Brain (organoid and tissue), 16 donors: ENCODE measurements at places on chromosomes 3 and 15.

GRCh38 chr3:38722781-38723568 lies 73.5 kb upstream of the SCN5A start:
- DNase-seq = no peak

DNA sequence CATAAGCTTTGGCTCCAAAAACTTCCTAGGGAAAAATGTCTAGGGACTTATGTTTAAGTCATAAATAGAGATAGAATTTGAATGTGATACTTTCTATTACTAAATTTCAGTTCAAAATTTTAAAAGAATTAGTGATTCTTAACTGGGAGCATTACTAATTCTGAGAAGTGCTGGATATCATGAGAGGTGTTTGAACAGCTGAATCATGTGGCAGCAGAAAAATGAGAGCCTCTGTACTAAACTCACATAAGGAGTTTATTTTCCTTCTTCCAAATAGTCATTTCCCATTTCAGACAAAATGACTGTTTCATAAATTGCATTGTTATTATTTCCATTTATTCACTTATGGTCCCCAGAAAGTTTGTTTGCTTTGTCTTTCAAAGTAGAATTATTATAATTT lies 62.7 kb downstream of the SLMAP start:
- DNase-seq = no peak

- DNase-seq = no peak
Measured at GRCh38 chr3:170418422-170419398, at the start of gene CLDN11. Gene CLDN11, plus strand, starts transcription at chr3:170418868. Its CDS starts 199 bp downstream, at chr3:170419067.

- DNase-seq = peak; percentile 97
Measured at GRCh38 chr3:49534581-49535441, 19.5 kb upstream of the BSN start.

DNA sequence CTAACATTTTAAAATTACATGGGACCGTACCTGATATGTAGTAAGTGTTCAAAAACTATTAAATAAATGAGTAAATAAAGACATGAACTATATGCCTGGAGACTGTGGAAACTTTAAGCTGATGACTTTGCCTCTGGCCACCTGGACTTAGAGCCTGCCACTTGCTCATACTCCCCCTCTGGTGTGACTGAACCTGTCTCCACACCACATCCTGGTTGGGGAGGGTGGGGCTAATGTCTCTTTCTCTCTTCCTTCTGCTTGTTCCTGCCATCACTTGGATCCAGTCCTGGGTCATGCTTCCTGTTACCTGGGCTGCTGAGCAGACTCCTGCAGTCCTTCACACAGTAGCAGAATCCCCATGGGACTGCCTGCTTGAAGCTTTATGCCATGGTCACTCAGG lies 8.2 kb upstream of the TMEM158 start:
- no peak for DNase-seq

GRCh38 chr15:66291816-66292570 lies 1.4 kb upstream of the DIS3L start:
- no peak for DNase-seq

DNA sequence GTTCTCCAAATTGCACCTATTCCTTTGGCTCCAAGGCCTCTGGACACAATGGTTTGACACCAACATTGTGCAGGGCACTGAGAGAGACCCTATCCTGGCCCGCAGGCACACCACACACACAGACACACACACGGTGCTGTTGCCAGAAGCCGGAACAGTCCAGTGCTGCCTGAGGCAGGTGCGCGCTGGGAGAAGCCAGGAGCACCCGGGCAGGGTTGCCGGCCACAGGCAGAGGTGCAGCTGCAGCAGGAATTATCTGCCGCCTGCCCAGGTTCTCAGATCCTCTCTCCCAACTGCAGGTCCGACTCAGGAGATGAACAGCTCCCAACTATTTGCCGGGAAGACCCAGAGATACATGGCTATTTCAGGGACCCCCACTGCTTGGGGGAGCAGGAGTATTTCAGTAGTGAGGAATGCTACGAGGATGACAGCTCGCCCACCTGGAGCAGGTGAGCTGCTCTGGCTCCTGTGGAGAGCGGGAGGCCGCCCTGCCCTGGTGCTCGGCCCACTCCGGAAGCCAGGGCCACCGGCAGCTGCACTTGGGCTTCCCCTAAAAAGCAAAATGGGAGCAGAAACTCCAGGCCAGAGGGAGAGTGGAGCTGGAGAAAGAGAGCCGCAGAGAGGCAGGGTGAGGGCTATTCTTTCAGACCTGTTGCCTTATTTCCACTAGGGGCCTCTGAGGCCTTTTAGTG lies 42.9 kb downstream of the CHDH start:
- no peak for DNase-seq

DNA sequence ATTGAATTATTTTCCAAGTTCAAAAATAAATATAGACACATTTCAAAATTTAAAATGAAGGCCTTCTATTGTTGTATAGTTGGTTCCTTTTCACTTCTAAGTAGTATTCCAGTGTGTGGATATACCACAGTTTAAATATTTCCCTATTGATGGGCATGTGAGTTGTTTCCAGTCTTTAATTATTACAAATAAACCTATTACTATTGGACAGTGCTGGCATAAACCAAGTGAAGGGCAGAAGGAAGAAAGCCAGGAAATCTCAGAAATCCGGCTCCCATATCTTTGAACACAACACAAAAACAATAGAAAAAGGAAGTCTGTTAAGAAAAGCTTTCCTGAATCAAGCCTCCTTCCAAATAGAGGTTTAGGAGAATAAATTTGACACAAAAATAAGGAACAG lies 26.1 kb downstream of the GOLGB1 start:
- DNase-seq = no peak

- DNase-seq = no peak
Measured at GRCh38 chr15:96978937-96979473, 648.5 kb downstream of the NR2F2 start.

GRCh38 chr15:23758891-23759290 lies 71.8 kb upstream of the NDN start:
- no peak for DNase-seq

GRCh38 chr15:88828791-88829190 lies 25.6 kb downstream of the ACAN start:
- no peak for DNase-seq

DNA sequence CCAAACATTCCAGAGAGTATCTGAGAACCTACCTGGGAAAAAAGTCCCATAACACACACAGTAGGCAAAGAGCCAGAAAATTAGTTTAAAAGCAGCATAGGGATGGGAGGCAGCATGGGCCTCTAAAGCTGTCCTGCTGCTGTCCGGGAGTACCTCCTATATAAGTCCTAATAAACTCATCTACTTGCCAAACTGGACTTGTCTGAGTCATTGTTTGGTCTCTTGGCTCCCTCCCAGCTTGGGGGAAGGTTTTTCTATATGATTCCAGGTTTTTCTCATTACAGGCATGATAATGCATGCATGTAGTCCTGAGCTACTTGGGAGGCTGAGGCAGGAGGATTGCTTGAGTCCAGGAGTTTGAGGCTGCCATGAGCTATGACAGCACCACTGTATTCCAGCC lies 17.5 kb upstream of the HACD2 start:
- DNase-seq = no peak

GRCh38 chr3:5197470-5198312 lies 10.2 kb downstream of the EDEM1 start:
- DNase-seq = no peak

DNA sequence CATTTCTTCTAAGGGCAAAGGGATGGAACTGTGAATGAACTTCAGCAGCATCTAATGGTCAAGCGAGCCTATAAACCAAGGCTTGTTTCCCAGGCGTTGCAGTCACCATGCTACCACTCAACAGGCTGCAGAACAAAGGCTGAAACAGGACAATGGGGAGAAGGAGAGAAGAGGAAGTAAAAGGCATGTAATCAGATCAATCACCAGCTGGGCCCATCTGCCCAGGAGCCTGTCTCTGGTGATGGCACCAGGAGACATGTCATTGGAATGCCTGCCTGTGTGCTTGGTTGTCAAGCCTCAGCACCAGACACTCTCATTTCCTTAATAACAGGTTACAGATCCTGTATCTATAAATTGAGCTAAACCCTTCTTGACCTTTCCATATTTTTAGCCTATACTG lies 81.7 kb upstream of the UMPS start:
- DNase-seq = no peak

- no peak for DNase-seq
Measured at GRCh38 chr3:57840473-57840872, 84.4 kb downstream of the SLMAP start.

DNA sequence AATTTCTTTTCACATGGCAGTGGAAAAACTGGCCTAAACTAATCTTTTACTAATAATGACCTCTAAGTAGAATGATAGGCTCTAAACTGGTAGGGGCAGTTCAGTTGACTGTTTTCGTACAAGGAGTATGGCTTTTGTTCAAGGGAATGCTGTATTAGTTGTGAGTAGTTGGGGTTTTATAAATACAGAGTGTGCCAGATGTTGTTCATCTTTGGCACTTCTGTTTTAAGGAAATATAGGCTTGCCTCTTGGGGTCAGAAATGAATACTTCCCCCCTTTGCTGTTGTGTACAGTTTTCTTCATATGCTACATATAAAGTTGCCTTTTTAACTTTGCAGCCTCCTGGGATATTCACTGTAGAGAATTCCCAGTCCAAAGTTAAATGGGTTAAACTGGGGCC lies 181.0 kb upstream of the CGNL1 start:
- DNase-seq = no peak

DNA sequence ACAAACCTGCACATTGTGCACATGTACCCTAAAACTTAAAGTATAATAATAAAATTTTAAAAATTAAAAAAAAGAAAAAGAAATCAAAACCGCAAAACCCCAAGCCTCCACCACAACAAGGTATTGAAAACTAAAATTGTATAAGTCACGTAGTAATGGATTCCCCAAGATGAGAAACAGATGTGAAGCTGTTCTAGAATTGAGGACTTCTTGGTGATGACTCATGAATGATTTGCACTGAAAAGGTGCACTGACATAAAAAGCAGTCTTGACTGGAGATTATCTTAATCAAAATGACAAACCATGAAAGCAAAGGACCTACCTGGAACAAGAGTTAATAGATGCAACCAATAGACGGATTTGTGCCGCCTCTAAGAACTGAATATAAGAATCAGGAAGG lies 225.8 kb downstream of the MYRIP start:
- no peak for DNase-seq

GRCh38 chr3:76886761-76887500 lies 153.0 kb upstream of the ROBO2 start:
- no peak for DNase-seq

- no peak for DNase-seq
Measured at GRCh38 chr15:31100738-31101137, 787 bp downstream of the TRPM1 start.

DNA sequence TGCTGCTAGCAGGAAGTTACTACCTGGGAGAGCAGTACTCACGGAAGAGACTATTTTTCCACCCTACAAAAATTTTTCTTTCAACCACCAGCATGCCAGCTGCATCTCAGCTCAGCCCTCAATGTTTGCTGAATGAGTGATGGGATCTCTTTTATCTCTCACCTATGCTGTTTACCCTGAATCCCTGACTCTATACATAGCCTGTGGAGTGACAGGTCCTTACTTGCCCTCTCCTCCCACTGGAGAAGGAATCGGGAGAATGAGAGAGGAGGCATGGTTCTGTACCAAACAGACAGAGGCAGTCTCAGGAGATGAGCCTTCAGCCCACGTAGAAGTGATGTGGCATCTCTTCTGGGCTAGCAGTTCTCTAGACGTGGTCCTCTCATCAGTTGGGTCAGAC lies 6.7 kb upstream of the DGKG start:
- no peak for DNase-seq

GRCh38 chr15:71279757-71280141 lies 164.5 kb downstream of the THSD4 start:
- no peak for DNase-seq

- no peak for DNase-seq
Measured at GRCh38 chr3:55160241-55160983, 232.6 kb upstream of the LRTM1 start.

DNA sequence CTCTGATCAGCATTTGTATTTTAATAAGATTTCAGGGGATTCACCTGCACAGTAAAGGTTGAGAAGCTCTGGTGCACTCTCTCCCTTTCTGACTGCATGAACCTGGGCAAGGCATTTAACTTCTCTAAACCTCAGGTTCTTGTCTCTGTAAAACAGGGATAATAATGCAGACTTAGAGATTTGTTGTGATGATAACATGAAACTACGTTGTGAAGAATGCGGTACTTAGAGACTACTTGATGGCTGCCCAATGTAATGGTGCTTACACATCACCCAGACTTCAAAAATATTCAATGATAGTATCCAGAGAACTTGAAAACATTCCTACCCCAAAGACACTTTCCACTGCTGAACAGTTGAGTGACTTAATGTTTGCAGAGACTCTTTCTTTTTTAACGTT lies 19.8 kb upstream of the TNFSF10 start:
- DNase-seq = no peak

DNA sequence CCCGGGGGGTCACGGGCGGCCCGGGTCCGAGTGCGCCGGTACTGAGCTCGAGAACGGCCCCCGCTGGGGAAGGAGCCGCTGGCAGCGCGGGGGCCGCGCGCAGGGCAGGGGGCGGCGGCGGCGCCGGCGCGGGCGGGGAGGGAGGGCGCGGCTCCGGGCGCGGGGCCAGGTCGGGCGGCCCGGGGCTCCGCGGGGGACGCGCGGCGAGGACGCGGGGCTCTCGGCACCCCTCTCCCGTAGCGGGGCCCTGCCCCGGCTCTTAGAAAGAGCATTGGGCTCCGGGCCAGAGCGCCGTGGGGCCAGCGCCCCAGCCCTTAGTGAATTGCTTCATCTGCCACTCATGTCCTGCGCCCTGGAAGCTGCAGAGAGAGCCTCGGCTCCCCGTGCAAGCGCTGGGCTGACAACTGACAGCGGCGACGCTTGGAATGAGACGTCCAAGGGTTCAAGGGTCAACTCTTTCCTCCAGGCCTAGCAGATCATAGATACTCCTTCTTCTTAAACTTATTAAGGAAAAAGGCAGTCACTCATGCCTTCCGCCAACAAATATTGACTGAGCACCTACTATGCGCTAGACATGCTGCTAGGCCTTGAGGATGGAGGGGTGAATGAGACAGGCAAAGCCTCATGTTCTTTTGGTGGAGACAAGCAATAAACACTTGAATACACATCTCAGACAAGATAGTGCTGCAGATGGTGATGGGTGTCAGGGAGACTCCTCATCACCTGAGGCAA lies 140.8 kb downstream of the SMAD6 start:
- peak; percentile 54 for DNase-seq

- DNase-seq = no peak
Measured at GRCh38 chr15:100999369-100999768, 80.2 kb downstream of the LRRK1 start.

DNA sequence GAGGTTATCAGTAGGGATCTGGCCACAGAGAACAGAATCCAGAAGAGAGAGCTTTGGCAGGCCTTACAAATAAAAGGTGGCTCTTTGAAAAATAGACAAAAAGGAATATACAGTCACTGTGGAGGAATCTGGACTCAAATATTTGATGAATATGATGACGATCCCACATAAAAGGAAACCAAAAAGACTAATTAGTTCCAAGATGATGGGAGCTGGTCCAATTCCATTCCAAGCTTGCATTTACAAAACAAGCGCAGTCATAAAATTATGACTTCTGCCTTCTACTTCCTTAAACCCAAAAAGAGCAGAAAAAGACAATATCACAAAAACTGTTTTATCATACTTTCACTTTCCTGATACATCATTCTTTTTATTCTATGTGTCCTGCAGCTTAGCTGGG lies 285.8 kb downstream of the DIPK2A start:
- no peak for DNase-seq
